ENCODE measurements at places on chromosomes 1 and 21.
A peak's percentile ranks its signal among the peaks of the same experiment; 100 is the strongest.

DNA sequence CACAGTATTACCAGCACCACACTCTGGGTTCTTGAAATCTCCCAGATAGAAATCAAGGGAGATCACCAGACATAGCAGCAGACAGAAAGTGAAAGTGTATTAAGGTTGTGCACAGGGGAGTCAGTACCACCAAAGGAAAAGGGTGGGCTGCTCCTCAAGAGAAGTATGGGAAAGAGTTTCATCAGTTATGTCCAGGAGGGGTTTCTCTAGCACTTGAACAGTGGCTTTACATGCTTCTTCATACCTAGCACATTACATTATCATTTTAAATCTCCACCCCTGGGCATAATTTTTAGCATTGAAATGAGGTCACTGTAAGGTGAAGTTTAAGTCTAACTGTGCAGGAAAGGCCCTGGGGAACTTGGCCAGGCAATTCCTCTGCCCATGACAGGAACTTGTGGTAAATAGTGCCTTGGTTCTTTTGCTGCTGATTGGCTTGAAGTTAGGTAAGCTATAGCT lies 601.0 kb downstream of the NUF2 start:
- DNase-seq = no peak

DNA sequence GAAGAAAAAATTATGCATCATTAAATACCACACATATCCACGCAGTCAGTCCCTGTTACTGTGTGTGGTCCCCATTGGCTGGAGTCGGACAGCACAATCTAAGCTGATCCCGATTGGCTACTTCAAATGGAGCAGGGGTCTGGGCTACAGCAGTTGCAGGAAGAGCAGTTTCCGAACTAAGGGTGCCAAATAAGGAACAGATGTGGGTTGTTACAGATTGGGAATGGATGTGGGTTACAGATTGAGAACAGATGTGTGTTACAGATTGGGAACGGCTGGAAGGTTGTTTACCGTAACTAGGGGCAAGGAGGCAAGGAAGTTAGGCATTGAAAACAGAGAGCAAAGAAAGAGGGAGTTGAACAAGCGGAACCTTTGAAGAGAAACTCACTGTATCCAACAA lies 19.9 kb downstream of the OR2L13 start:
- no peak for DNase-seq

DNA sequence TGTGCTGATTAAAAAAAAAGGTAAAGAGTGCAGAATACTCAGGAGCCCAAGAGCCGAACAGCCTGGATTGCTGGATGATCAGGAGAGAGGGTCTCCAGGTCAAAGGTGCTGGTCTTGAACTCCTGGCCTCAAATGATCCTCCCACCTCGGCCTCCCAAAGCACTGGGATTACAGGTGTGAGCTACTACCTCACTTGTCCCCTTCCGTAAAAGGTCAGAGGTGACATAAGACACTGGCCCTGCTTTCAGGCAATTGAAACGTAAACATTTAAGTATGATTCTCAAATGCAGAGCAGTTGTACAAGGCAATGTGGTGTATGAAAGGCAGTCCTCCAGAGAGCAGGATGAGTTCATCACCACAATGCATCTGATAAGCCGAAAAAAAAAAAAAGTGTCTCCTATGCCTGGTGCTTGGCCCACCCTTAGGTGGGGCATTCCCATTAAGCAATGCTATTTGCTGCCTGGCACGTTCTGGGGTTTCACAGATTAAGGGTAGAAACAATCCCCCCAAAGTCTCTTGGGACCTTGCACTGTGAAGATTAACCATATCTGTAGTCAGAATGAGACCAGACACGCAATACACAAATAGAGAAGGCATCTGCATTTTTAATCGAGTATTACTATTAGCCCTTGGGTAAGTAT lies 47.7 kb downstream of the PARP1 start:
- DNase-seq = no peak

- DNase-seq = no peak
Observed at GRCh38 chr1:88150330-88150729, 533.7 kb upstream of the PKN2 start.

- peak; percentile 57 for DNase-seq
Observed at GRCh38 chr1:203663821-203664220, 37.2 kb downstream of the ATP2B4 start.

GRCh38 chr1:218620956-218621355 lies 275.8 kb downstream of the TGFB2 start:
- DNase-seq = no peak

- DNase-seq = no peak
Observed at GRCh38 chr1:39954324-39954869, 548 bp upstream of the MFSD2A start.

DNA sequence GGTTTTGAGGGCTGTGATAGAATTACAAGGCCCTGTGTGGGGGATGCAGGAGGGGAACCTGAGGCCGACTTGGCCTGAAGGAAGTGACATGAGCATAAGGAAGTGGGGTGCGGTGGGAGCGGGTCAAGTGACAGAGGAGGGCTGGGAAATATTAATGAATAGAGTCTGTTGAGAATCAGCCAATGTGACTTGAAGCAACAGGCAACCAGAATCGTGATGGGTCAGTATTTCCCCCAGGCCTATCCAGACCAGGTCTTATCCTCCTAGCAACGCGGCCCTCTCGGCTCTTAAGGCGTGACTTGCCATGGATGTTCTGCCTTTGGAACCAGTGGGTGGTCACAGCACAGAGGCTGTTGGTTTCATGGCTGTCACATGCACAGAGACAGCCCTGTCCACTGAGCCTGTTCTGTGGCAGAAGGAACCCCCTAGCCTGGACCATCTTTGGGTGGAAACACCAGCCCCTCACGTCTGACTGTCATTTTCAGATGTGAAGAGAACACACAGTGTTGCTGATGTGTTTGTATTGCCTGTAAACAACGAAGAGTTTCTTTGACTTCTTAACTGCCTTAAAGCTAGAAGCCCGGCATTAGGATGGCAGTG lies 468.8 kb downstream of the CAMTA1 start:
- DNase-seq = no peak

DNA sequence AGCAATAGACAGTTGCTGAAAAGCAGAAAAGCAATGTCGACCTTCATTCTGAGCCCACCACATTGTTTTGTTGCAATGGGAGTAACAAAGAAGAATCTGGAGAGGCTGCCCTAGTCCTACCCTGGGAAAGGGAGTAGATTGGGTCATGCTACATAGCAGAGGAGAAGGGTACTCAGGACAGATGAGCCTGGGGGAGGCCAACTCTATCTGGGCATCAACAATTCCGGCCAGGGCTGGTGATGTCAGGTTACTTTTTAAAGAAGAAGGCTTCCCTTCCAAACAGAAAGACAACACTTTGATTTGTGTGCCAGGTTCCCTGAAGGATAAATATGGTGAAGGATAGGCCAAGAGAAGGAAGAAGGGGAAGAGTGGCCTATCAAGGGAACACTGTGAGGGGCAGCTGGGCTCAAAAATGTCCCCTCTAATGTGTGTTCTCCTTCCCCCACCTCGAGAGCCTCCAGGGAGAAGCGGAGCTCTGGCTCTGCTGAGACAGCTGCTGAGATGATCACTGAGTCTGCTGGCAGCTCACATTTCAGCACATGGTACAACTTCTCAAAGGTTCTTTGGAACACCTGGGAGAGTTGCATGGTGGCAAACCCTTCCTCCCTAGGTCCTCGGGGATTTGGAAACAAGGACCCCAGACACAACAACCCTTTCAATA lies 3.2 kb upstream of the ADIPOR1 start:
- no peak for DNase-seq

- no peak for DNase-seq
Observed at GRCh38 chr1:41762251-41762650, 156.5 kb downstream of the HIVEP3 start.

GRCh38 chr1:236952246-236953003 lies 51.8 kb downstream of the MT1HL1 start:
- no peak for DNase-seq

DNA sequence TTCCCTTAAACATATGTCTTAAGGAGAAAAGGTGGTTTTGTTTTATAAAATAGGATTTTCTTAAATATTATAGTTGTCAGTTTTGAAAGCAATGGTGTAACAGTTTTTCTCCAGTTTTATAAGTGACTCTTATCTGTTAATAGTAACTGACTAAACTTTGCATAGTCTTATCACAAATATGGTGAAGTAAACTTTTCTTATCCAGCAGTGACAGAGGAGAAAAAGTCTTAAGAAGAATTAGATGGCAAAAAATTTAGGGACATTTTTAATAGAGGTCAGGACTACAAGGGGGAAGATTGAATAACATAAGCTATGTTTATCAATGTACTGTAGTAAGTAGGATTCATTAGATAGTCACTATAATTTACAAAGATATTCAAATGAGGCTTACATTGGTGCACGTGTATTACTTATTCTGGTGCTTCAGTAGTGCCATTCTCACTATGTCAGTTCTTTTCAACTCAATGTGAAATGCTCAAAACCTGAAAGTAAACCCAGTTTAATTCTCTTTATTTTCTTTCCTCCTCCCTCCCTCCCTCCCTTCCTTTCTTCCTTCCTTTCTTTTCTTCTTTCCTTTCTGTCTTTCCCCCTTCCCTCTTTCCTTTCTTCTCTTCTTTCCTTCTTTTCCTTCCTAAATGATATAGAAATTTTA lies 26.1 kb downstream of the F3 start:
- no peak for DNase-seq

Measured in COLO829 (cell line).